Cerebellar nuclear complex (tissue), 1 donor: ENCODE measurements at places on chromosomes 1 and 21.

- no peak for DNase-seq
Measured at GRCh38 chr1:168234846-168235547, 9.2 kb downstream of the SFT2D2 start.

DNA sequence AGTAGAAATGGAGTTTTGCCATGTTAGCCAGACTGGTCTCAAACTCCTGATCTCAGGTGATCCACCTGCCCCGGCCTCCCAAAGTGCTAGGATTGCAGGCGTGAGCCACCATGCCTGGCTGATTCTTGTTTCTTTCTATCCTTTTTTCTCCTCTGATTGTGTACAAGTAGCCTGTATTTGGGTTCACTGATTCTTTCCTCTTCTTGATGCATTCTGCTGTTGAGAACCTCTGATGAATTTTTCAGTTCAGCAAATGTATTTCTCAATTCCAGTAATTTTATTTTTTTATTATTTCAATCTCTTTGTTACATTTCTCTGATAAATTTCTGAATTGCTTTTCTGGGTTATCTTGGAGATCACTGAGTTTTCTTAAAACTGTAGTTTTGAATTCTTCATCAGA lies 58.8 kb downstream of the AXDND1 start:
- no peak for DNase-seq

- DNase-seq, result no peak
Measured at GRCh38 chr1:186311375-186312051, 63.5 kb downstream of the TPR start.

DNA sequence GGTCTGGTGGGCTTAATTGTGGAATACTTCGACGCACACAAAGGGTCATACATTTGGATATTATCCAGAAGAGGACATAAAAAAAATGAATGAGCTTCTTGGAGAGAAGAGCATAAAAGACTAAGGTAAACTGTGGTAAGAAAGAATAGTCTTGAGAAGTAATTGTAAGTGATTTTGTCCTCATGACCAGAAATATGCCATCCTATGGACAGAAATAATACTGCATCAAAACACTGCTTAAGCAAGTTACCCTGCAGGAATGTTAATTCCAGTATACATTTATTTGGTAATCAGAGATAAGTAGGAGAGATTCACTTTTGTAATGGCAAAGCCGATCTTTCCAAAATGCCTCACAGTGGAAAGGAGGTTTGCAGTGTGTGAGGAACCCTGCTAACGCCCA lies 111.9 kb downstream of the NRIP1 start:
- DNase-seq, result no peak

DNA sequence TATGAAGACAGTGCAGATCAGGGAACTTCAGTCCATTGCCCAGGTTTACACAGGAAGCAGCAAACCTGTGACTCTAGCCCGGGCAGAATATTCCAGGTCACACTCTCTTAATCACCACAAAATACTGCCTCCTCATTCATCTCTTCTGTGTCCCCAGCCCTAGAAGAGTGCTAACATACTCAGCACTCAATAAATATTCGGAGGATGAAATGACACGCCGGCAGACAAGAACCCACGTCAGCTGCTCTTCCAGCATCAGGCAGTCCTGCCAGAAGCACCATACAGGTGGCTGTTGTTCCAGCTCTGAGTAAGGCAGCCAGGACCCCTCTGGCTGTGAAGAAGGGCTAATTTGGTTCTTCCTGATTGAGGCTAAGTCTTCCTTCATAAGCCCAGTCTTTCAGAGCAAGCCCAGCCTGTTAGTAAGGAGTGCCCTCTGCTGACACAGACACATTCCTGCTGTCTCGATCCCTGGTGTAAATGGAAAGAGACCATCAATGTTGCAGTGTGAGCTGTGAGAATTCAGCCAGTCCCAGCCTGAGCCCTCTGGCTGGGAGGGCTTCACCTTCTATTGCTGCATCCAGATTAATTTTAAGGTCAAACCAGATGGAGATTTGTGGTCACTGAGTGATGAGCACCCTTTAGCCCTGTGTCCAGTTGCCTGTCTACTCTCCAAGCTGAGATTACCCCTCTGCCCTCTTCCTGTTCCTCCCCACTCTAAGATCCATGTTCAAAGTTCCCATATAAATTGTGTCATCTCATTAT lies 45.0 kb upstream of the KIRREL1 start:
- DNase-seq, result no peak

DNA sequence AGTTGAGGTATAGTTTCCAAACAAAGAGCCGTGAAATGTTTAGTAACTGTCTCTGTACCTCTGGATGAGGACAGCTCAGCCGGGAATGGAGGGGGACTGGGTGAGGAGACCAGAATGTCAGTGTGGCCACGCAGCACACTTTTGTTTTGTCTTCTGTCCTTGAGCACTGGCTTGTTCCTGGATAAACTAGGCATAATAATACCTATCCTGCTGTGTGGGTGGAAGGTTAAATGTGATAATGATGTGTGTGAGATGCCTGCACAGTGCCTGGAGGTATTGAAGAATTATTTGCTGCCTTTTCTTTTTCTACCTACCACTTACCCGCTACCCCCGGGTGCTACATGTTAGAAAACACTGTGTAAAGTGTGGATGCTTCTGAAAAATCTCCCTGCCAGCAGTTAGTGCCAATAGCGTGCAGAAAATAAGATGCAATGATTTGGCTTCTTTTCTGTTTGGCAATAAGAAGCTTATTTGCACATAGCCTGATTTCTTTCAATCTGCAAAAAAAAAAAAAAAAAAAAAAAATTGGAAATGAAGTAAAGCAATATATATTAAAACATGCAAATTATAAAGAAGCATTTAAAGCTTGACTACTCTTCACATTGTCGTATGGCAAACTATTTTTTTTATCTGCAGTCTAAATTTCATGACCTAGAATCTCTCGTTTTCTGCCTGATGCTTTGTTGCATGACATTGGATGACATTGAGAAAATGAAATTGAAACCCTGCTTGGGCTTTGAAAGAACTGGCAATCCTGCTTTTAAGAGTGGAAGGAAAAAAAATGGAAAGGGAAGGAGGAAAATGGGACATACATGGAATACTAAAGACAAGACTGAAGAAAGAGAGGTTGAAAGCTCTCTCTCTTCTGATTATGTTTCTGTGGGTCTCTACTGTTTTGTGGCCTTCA lies 89.5 kb downstream of the DISC1 start:
- DNase-seq, result no peak

DNA sequence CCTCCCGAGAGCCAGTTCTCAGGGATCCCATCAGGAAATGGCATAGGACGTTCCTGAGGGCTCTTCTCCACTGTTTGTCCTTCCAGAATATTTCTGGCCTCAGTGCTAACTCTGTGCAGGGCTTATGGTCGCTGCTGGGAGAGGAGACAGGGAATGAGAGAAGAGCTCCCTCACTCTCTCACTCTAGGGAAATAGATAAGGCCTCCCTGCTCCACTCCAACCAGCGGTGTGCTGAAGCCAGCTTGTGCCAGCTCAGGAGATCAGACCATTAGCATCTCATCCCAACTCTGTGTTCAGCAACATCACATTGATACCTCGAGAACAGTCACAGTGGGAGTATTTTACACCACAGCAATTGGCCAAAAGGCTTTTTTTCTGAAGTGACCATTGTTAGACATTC lies 49.2 kb upstream of the ZC3H12A start:
- DNase-seq, result no peak

DNA sequence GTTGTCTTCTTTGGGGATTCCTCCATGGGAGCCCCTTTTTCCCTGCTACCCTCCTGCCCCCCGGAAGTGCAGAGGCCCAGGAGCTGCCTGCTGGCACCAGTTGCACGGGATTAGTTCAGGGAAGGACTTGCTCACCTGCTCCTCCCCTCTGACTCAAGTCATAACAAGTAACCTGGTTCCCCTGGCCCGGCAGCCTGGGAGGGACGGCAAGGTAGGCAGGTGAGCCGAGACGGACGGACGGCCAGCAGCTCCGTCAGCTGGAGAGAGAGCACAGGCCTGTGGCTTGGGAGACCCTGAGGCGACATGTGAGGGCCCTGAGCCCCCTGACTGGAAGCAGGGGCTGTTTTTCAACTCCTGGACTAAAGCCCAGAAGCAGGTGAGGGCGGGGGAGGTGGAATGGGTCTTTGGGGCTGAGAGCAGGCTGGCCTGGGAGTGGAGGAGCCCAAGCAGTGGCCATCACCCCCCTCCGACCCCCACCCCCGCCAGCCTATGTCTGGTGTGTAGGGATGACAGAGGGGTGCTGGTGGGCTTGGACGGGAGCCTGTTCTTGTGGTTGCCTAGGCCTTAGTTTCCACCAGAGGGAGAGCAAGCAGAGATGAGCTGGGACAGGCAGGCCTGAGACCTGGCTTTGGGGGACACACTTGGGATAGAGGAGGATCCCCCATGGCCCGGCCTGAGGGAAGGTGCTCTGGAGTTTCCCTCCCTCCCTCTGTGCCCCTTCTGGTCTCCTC lies at the start of gene INAVA:
TSS of gene INAVA (plus strand) at position 189 of the 731 bp plus-strand sequence. CDS start 3,501 bp downstream, outside the sequence.
- no peak for DNase-seq

DNA sequence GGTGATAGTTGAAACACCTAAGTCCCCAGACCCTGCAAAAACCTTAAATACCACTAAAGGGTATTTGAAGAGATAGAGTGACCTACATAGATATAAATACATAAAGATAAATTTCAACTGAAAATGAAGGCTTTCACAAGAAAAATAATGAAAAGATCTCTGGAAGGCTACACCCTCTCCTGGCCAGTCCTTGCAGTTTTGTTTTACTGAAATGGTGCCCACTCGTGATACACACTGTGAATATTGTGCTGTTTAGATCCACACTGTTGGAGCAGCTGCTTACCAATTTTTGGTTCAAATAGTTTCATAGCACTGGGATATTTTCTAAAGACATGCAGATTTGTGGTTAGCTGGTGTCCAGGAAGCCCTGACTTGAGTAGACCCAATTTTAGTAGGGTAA lies 31.5 kb upstream of the RNF187 start:
- no peak for DNase-seq

- DNase-seq, result no peak
Measured at GRCh38 chr1:164636757-164637156, 77.8 kb downstream of the PBX1 start.

DNA sequence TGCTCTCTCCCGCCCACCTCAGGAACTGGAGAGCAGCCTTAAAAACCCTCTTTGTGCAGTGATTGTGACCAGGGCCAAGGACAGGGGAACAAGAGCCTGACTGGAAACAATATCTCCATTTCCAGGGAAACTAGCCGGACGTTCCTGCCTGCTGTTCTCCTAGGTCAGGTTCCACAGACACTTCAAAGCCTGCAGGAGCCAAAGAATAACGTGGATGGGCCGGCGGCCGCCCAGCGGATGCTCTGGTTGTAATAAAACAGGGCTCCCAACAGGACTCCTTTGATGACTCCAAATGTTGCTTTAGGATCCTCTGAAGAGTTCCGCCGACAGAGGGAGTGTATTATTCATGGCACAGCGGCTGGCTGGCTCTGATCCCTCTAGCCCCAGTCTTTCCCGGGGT lies 162.2 kb downstream of the PLXNA2 start:
- DNase-seq, result no peak

GRCh38 chr1:108962681-108963051 lies 618 bp downstream of the CLCC1 start:
- no peak for DNase-seq

DNA sequence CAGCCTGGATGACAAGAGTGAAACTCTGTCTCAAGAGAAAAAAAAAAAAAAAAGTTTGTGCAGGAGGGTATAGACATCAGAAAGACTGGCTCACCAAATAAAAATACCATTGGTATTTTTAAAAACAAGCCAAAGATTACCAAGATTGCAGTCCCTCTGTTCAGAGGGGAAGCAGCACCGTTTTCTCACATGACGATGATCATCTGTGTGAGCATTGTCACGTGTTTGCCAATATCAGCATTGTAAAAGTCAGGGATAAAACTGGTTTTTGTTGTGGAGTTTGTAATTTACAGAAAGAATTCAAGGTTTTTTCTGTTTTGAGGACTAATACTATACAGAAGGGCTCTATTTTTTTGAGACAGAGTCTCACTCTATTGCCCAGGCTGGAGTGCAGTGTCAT lies 26.5 kb downstream of the ZNF362 start:
- DNase-seq, result no peak

- no peak for DNase-seq
Measured at GRCh38 chr1:16396591-16396990, 29.5 kb downstream of the SZRD1 start.

GRCh38 chr1:64581135-64581842 lies 111.4 kb downstream of the CACHD1 start:
- DNase-seq, result no peak

- DNase-seq, result no peak
Measured at GRCh38 chr1:208221291-208221622, 22.9 kb downstream of the PLXNA2 start.

DNA sequence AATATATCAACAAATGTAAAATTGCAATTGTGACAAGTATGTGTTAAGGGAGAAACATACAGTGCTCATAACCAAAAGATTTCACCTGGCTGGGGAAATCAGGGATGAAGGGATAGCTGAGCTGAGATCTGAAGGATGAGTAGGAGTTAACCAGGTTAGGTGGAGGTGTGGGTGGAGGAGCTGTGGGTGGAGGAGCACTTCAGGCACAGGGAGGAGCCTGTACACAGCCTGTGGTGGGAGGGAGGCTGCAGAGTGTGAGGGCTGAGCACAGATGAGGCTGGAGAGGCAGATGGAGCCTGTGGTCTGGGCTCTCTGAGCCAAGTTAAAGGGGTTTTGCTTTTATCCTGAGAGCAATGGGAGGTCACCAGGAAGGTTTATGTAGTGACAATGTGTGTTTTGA lies 111.9 kb downstream of the XCL2 start:
- no peak for DNase-seq

DNA sequence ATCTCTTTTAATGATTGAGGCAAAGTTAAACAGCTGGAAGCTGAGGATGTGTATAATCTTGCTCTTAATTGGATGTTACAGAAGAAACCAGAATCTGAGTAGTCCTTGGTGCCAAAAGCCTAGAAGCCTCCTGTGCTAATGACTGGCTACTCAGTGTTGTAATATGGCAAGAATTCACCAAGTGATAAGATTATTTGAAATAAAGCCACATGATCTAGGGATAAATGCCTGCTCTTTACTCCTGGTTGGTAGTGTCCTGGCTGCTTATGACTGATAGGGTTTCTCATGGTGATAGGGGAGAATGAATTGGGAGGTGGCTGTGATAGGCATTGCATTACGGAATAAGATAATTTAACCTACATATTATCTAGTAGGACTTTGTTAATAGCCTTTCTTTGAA lies 13.6 kb upstream of the MAB21L3 start:
- no peak for DNase-seq
